ENCODE measurements at places on chromosomes 5 and 9. TPM values are rescaled to one million over a fixed set of nuclear protein-coding genes. Genes with fewer than 3 reads are reported as not detected.

The SLC6A18 gene
- 0.48 TPM for total RNA-seq

The PCDHGC3 gene
- total RNA-seq = 11.0 TPM

The C1QTNF3 gene
- 3.2 TPM for total RNA-seq

The C6 gene
- total RNA-seq = 2.3 TPM

The FAM221B gene
- total RNA-seq = 1.1 TPM

The GHR gene
- total RNA-seq = 6.5 TPM

The LAMC3 gene
- total RNA-seq = 0.38 TPM

The RBM27 gene
- total RNA-seq = 19.8 TPM
